ENCODE measurements at places on chromosomes 1 and 21.

- DNase-seq, result no peak
These were observed 29.8 kb upstream of the KIF21B start for GRCh38 chr1:201053155-201053860.

DNA sequence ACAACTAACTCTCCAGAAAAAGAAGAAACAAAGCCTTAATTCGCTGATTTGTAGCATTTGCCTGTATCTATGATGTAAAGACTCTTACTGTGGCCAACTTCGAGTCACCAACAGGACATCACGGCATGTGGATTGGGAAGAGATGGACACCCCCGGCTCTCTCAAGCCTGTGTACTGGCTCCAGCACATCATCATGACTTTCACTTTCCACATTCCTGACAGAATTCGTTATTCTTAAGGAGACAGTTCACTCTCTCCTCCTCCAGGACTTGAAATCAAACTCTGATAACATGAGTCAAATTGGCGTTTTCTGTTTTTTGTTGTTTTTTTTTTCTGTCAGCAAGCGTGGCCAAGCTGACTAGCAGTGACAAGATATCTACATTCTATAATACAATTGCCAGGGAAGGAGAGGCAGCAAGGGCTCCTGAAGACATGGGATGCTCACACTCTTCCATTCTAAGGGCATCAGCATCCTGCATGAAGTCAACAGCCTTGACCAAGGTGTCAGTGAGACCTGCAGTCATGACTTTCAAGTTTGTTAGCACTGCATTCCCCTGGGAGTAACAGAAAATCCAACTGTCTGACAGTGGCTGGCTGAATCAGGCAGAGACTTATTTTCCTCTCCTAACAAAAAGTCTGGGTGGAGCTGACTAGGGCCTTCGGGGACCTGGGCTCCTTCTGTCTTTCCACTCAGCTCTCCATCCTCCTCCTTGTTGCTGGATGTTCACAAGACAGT, 13.3 kb upstream of the TRAF3IP3 start:
- DNase-seq, result no peak

DNA sequence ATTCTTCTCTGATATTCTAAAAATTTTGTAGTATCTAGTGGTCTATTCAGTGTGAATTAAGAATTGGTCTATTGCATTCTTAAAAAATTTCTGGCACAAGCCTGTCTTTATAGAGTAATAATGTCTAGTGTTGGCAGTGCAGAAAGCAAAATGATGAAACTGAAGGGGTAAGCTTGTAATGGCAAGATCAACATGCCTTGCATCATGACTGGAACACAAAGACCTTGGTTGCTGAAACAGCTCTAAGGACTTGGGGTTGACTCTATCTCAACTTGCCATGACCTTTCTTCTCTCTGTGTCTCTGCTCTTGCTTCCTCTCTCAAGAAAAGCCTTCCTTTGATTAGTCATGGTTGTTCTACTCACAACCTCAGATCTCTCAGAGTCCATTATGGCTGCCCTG, 46.8 kb upstream of the PROX1 start:
- no peak for DNase-seq

DNA sequence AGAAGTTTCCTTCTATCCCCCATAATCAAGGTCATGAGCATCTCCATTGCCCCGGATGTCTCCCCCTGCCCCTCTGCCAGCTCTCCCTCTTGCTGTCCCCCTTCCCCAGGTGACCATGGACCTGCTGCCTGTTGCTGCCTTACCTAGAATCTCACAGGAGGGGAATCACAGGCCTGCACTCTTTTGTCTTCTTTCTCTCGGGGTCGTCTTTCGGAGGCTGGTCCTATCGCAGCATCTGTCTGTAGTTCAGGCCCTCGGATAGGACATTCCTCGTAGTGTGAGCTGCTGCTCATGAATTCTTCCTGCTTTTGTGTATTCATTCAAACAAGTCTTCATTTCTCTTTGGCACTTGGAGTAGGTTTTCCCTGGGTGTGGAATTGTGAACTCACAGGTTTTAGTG, 39.9 kb upstream of the ACTRT2 start:
- DNase-seq, result no peak

- DNase-seq, result no peak
These were observed 150.9 kb downstream of the HLX start for GRCh38 chr1:221029981-221030649.

GRCh38 chr1:116203181-116203723, 92.1 kb downstream of the MAB21L3 start:
- no peak for DNase-seq

GRCh38 chr21:27646691-27647090, 679.8 kb upstream of the ADAMTS5 start:
- no peak for DNase-seq

DNA sequence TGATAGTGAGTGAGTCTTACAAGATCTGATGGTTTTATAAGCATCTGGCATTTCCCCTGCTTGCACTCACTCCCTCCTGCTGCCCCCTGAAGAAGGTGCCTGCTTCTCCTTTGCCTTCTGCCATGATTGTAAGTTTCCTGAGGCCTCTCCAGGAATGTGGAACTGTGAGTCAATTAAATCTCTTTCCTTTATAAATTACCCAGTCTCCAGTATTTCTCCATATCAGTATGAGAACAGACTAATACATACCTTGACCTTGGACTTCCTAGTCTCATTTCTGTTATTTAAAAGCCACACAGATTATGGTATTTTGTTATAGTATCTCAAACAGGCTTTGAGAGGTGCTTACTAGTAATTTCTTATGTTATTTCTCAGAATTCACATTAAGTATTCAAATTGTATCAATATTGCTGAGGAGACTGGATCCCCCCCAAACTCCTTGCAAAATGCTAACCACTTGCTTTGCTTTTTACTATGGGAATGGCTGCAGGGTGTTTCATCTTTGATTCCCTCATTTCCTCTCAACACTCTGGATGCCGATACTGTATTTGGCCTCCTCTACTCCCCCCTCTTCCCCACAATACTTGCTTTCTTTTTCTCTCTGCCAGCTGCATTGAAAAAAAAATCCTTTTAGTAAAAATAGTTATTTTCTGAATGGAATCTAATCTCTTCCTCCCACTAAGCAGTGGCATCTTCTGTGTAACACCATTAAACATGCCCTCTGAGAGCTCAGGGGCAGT, 96.9 kb upstream of the WLS start:
- no peak for DNase-seq

- DNase-seq, result no peak
These were observed 2.6 kb downstream of the PDE4B start for GRCh38 chr1:65795311-65795710.

DNA sequence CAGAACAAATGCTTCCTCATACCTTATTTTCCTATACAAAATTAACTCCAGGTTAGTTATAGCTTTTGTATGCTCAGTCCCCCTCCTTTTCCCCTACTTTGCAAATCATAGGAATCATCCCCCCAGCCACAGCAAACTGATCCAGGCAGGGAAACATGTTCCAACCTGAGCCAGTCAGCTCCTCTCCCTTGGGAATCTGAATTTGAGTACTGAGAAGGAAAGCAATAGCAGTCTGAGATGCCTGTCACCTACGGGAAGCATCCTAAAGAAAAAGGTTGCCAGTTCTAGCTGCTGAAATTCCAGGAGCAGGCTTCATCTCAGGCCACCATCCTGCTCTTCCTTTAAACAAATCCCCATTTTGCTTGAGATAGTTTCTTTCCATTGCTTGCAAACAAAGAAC, 6.9 kb downstream of the ADSS2 start:
- DNase-seq, result no peak

GRCh38 chr1:85413169-85413568, 51.8 kb downstream of the DDAH1 start:
- DNase-seq, result peak; percentile 25

DNA sequence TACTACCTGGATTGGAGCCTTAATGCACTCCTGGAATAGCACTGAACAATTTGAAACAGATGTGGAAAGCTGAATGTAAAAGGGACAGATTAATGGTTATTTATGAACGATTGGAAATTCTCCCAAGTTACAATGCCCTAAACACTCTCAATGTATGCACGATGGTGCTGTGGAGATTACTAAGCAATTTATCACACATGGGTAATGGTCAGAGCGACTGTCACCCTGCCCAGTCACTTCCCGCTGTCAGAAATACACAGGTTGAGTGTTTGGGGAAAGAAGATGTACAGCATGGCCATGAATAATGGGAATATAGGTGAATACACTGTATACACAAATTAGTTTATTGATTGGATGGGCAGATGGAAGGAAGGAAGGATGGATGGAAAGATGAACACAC, 342.4 kb downstream of the VAV3 start:
- DNase-seq, result peak; percentile 6

DNA sequence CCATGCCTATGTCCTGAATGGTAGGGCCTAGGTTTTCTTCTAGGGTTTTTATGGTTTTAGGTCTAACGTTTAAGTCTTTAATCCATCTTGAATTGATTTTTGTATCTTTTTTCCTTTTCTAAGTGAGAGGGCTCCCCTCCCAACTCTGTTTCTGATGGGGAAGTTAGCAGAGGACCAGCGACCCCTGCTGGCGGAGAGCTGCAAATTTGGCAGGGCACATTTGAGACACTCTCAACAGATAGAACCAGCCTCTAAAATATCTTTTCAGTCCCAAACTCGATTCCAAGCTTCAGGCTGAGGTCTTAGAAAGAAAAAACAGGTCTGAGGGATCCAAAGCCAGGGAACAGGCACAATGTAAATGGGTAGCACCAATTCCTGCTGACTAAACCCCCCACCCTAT, 32.5 kb downstream of the LRRC3 start:
- no peak for DNase-seq

DNA sequence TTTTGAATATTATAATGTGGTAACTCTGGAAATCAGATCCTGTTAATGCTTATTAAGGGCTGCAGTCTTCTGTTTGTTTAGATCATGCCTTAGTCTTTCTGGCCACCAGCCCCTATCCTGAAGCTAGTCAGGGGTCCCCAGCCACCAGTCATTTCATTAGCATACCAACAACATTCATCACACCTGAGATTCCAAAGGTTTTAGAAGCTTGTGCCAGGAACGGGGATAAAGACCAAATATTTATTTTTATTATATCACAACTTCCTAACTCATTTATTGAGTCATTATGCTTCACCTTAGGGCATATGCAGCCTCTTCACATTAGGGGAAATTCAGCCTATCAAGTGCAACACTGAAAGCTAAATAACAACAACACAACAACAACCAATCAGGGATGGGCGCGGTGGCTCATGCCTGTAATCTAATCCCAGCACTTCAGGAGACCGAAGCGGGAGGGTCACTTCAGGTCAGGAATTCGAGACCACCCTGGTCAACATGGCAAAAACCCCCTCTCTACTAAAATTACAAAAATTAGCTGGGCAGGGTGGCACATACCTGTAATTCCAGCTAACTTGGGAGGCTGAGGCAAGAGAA, 2.9 kb upstream of the PSEN2 start:
- DNase-seq, result no peak

- no peak for DNase-seq
These were observed 1.5 kb upstream of the PPP1R15B start for GRCh38 chr1:204413170-204413535.

GRCh38 chr1:236222632-236223031, 59.1 kb downstream of the ERO1B start:
- DNase-seq, result no peak

- DNase-seq, result no peak
These were observed 36.3 kb upstream of the CITED4 start for GRCh38 chr1:40898431-40898901.

GRCh38 chr1:212968368-212968863, 18.1 kb downstream of the VASH2 start:
- DNase-seq, result no peak

- no peak for DNase-seq
These were observed 122.4 kb upstream of the ZRANB2 start for GRCh38 chr1:71203241-71203640.

DNA sequence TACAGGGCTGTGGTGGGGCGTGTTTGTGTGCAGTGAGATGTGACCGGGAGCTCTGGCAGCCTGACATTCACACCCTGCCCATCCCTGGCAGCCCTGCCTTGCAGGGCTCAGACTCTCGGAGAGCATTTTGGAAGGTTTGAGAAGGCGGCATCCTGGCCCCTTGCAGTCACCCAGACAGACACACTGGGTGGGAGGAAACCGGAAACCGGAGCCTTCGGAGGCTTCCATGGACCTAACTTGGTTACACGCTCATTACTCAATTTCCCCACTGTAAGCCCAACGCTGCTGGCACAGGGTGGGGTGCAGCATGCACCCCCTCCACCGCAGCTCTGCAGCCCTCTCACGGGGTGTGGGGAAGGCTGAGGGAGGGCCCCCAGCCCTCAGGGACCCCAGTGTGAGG, 22.2 kb upstream of the RSPO1 start:
- no peak for DNase-seq

DNA sequence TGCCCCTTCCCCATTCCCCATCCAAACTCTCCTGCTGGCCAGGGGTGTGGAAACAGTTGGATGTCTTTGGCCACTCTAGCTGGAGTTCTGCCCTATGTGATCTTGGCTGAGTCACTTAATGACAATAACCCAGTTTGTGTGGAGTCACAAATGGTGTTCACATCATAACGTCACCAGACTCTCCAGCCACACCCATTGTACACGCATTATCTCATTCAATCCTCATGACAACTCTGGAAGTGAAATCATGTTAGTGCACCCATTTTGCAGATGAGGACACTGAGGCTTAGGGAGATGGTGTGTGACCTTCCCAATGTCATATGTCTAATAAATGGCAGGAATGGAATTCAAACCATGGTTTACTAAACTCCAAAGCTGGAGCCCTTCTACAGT, 1.2 kb upstream of the CDA start:
- DNase-seq, result no peak

- no peak for DNase-seq
These were observed 44.7 kb downstream of the ABCG1 start for GRCh38 chr21:42263591-42264131.

DNA sequence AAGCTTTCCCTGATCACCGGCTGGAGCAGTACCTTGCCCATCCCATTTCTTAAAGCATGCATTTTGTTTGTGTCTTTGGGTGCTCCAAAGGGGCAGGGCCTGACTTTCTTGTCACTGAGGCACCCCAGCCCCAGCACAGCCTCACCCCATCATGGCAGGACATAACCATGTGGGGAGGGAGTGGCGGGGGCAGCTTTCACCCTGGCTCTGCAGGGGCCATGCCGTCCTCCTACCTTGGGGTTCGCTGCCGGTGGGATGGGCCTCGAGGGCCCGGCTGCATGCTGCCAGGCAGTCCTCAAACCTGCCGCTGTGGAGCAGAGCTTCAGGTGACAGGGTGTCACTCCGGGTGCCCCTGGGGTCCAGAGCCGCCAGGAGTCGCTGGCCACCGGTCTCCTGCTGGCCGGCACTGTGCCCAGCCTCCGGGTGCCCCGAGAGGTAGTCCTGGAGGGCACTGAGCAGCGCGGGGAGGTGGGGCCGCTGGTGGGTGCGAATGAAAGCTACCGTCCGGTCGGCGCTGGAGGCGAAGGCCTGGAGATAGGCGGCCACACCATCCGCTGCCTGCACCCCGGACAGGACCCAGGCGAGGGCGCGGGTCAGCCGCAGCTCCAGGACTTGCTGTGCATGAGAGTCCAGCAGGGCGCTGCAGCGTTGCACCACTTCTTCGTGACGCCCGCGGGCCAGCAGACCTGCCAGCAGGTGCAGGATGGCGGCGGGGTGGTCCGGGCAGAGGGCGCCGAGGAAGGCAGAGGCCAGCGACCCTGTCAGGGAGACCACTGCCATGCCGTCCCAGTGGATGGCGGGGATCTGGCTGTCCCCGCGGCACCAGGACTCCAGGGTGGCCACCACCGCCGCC, 1.5 kb downstream of the TTC34 start:
- no peak for DNase-seq

Data from fibroblast of skin of left quadriceps (primary cell).